ENCODE measurements at places on chromosomes 3 and 15.
A peak's percentile ranks its signal among the peaks of the same experiment; 100 is the strongest.

DNA sequence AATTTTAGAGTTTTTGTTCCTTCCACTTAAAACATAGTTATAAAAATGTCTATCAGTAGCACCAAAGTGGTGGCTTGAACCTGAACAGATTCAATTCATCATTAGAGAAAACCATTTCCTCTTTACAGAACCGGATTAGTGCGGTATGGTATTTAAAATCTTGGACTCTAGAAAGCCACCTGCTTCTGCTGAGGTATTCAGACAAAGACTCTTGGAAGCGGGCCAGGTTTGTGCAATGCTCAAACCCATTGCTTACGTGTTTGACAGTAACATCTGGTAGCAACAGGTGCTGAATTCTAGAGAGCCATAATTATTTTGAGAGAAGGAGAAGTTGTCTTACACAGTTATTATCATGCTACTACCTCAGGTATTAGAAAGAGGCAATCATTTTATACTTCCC is 290.5 kb downstream of the NAALADL2 start:
- DNase-seq = peak; percentile 46

GRCh38 chr3:129441215-129441614 is 1.2 kb downstream of the IFT122 start:
- DNase-seq = no peak

DNA sequence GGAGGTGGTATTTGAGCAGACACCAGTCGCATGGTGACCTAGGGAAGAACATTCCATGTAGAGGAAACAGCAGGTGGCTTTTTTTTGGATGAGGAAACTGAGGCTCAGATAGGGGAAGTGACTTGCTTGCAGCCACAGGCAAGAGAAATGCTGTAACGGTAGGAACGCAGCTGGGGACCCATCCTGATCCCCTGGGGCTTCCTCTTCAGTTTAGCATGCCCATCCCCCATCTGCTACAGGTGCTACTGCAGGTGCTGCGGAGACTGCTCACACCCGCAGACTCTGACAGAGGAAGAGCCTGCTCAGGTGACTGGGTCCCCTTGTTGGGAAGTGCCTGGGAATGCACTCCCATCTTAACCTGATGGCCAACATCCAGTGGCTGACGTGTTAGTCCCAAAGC is 55.4 kb upstream of the SEC13 start:
- DNase-seq = no peak

GRCh38 chr3:172626021-172626640 is 84.7 kb downstream of the NCEH1 start:
- no peak for DNase-seq

DNA sequence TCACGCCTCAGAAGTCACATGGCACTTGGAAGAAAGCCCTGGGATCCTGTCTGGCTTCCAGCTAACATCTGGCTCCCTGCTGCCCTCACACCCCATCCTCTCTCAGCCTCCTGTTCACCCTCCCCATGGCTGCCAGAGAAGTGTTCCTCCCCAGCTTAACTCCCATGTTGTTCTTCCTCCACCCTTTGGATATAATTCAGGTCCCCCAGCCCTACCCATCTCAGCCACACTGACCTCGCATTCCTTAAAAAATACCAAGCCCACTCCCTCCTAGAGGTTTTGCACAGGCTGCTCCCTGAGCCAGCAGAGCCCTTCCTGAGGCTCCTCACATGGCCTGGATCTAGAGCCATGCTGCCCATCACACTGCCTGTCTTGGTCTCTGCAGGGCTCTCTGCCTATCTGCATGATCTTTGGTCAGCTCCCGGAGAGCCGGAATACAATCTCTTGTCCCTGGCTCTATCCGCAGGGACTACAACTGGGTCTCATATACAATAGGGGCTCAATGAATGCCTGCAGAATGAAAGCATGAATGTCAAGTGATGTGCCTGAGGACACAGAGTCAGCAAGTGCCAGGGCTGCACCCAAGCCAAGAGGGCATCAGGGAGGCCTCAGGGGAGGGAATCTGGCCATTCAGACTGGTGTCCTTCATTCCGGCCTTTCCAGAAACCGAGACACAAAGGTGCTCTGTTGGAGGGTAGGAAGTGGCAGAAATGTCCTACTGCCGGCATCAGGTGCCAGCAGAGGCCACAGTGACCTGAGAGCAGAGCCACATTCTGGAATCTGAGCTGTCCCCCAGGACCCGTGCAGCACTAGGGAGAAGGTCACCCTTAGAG is 3.8 kb upstream of the TKT start:
- DNase-seq = no peak

GRCh38 chr3:125194849-125195601 is 17.5 kb downstream of the SLC12A8 start:
- DNase-seq = no peak
